Lower lobe of right lung (tissue), 2 donors: ENCODE measurements at places on chromosomes 16 and 17. TPM values are rescaled to one million over a fixed set of nuclear protein-coding genes. Genes with fewer than 3 reads are reported as not detected.

Gene ELOB
- total RNA-seq, result 196 TPM

Gene CDH3
- total RNA-seq, result 3.4 TPM

Gene CLEC3A
- total RNA-seq, result not detected

Gene SCIMP
- 35.5 TPM for total RNA-seq

Gene MGAT5B
- total RNA-seq, result 1.3 TPM

Gene CEP295NL
- 5.5 TPM for total RNA-seq

Gene FAM222B
- 21.7 TPM for total RNA-seq

Gene NPIPA3
- total RNA-seq, result 1.4 TPM

DNA sequence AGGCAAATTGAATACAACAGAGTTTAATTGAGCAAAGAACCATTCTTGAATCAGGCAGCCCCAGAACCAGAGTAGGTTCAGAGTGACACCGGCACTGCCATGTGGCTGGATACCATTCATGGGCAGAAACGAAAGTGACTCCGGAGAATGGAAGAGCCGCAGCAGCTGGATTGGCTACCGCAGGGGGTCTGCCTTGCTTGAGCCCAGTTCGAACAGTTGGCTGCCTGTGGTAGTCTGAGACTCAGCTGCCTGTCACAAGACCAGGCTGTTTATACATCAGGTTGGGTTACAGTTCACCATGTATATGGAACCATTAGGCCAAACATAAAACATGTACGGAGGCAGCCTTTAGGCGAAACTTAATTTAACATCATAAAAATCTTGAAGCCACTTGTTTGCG is 205.2 kb upstream of the CHMP6 start:
- no peaks in the 10 kb centered on the region for H3K36me3 ChIP-seq
- H3K27me3 ChIP-seq, result no peaks in the 10 kb centered on the region
- DNase-seq, result peak; percentile 7
- H3K4me3 ChIP-seq, result no peak overlapping the region
- no peak overlapping the region for H3K27ac ChIP-seq
- peaks cover 47% of the 10 kb centered on the region for H3K4me1 ChIP-seq

- H3K36me3 ChIP-seq, result peaks cover 100% of the 10 kb centered on the region
- H3K27me3 ChIP-seq, result no peaks in the 10 kb centered on the region
- H3K4me1 ChIP-seq, result no peaks in the 10 kb centered on the region
- DNase-seq, result no peak
Measured at GRCh38 chr16:27489906-27490305, 59.8 kb downstream of the GTF3C1 start.

DNA sequence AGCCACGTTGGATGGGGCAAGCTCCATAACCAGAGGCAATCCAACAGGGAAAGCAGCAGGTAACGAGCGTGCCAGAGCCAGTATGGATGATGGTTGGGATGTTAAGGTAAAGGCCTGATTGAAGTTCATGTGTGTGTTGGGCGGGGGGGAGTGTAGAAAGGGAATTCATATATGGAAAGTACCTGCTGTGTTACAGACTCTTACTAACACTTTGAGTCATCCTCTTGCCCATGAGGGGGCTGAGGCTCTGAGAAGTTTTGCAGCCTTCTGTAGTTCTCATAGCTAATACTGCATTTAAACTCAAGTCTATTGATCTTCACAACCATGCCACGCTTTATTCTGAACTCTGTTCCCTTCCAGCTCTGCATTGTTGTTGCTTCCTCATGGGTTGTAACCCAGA is 28.5 kb downstream of the SYCE1L start:
- peaks cover 4% of the 10 kb centered on the region for H3K27me3 ChIP-seq
- H3K27ac ChIP-seq, result no peak overlapping the region
- no peaks in the 10 kb centered on the region for H3K36me3 ChIP-seq
- DNase-seq, result no peak
- H3K4me3 ChIP-seq, result no peak overlapping the region
- no peaks in the 10 kb centered on the region for H3K4me1 ChIP-seq

- peaks cover 75% of the 10 kb centered on the region for H3K4me1 ChIP-seq
- H3K27me3 ChIP-seq, result no peaks in the 10 kb centered on the region
- peak overlapping the region; percentile 81 for H3K27ac ChIP-seq
- H3K36me3 ChIP-seq, result no peaks in the 10 kb centered on the region
Measured at GRCh38 chr17:77125432-77125901, 15.3 kb upstream of the SEC14L1 start.

- H3K27ac ChIP-seq, result peak overlapping the region; percentile 48
- no peaks in the 10 kb centered on the region for H3K27me3 ChIP-seq
- no peaks in the 10 kb centered on the region for H3K36me3 ChIP-seq
- H3K4me1 ChIP-seq, result peaks cover 54% of the 10 kb centered on the region
- no peak for DNase-seq
Measured at GRCh38 chr17:29726715-29727252, 104.1 kb upstream of the CORO6 start.

DNA sequence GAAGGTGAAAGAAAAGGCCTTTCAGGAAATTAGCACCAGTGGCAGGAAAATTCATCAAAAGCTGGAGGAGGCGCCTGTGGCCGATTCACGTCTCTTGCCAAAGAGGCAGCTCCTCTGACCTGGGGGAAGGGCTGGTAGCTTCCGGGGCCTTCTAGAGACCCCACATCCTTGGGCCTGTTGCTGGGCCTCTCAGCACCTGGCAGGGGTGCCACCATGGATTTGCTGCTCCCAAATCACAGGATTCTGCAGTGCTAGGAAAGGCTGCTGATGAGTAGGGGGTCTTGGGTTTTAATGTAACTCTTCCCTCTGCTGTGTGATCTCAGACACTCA is 11.6 kb upstream of the CBFB start:
- H3K27me3 ChIP-seq, result peaks cover 8% of the 10 kb centered on the region
- H3K4me1 ChIP-seq, result peaks cover 17% of the 10 kb centered on the region
- no peak overlapping the region for H3K27ac ChIP-seq
- H3K4me3 ChIP-seq, result no peak overlapping the region
- peak; percentile 17 for DNase-seq

- H3K4me3 ChIP-seq, result no peak overlapping the region
- H3K36me3 ChIP-seq, result no peaks in the 10 kb centered on the region
- H3K27ac ChIP-seq, result no peak overlapping the region
- no peaks in the 10 kb centered on the region for H3K4me1 ChIP-seq
- no peaks in the 10 kb centered on the region for H3K27me3 ChIP-seq
- DNase-seq, result no peak
Measured at GRCh38 chr16:83577078-83577745, 230.6 kb upstream of the HSBP1 start.

- H3K4me3 ChIP-seq, result no peak overlapping the region
- H3K27me3 ChIP-seq, result no peaks in the 10 kb centered on the region
- H3K27ac ChIP-seq, result peak overlapping the region; percentile 77
- DNase-seq, result no peak
- H3K4me1 ChIP-seq, result peaks cover 70% of the 10 kb centered on the region
- no peaks in the 10 kb centered on the region for H3K36me3 ChIP-seq
Measured at GRCh38 chr17:61250335-61250890, 149.2 kb upstream of the TBX2 start.

DNA sequence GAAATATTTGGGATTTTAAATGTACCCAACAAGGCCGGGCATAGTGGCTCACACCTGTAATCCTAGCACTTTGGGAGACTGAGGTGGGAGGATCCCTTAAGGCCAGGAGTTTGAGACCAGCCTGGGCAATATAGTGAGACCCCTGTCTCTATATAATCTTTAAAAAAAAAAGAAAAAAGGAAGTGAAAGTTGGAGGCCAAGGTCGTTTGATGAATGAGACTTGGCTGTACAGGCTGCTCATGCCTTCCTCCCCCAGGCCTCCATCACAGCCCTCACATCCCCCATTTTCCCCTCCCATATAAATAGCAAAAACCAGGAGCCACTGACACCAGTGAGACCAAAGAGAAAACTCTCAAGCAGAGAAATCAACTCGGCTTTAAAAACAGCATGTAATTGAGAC is 3.3 kb upstream of the CA7 start:
- no peak overlapping the region for H3K4me3 ChIP-seq
- H3K36me3 ChIP-seq, result no peaks in the 10 kb centered on the region
- DNase-seq, result no peak
- H3K27me3 ChIP-seq, result peaks cover 29% of the 10 kb centered on the region
- no peak overlapping the region for H3K27ac ChIP-seq

GRCh38 chr17:18156171-18156975 is 27.3 kb upstream of the ALKBH5 start:
- no peaks in the 10 kb centered on the region for H3K27me3 ChIP-seq
- H3K36me3 ChIP-seq, result no peaks in the 10 kb centered on the region
- H3K4me3 ChIP-seq, result no peak overlapping the region
- H3K27ac ChIP-seq, result no peak overlapping the region

DNA sequence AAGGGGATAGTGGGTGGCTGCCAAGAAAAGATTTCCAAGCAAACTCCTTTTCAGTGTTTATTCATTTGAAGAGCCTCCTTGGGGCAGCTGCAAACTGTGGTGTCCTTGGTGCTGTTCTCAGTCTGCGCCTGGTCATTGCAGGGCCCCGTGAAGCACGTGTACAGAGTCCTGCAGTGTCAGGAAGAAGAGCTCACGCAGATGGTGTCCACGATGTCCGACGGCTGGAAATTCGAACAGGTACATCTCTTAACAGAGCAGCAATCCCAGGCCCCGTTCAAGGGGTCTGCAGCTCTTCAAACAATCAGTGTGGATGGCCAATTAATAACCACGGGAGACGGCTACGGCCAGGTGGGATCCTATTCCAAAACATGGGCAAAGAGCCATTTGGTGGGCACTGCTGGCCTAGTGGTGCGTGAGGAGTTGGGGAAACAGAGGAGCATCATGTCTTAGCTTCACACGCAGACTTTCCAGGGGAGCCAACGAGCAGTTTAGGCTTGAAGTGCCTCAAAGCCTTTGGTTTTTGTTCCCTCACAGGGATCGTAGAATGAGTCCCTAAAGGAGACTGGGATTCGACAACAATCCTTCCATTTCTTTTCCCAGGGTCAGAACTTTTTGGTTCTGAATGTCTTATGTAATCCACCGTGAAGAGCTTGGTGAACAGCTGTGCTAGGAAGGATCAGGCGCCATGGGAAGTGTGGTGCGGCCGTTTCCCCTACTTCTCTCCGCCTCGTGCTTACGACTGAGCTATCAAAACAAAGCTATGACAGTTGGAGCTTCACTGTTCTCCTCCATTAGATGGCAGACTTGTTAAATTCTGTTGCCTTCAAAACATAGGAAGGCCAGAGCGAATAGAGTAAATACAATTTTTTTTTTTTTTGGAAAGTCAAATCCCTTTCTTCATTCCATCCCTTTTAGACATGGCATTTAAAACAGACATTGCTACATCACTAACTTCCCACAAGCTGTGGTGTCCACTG is 12.6 kb downstream of the KCTD2 start:
- H3K4me1 ChIP-seq, result peaks cover 14% of the 10 kb centered on the region
- H3K27me3 ChIP-seq, result no peaks in the 10 kb centered on the region
- no peak overlapping the region for H3K4me3 ChIP-seq
- DNase-seq, result no peak

DNA sequence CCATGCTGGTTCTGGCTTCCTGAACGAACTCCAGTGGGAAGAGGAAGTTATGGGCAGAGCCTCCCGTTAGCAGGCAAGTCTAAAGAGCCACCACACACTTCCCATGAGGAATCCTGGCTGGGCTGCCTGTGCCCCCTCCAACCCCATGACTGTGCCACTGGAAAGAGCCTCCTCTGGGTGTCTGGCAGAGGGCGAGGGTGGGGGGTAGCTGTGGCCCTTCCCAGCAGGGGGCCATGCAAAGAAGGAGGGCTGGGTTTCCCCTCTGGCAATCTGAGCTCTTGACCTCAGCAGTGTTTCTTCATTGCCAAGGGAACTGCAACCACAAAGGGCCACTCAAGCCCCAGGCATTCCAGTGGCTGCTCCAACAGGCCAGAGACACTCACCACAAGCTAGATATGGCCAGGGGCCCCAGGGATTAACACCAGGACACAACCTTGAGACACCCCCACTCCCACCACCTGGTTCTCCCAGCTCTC is 1.7 kb upstream of the RRAD start:
- H3K4me3 ChIP-seq, result no peak overlapping the region
- H3K27ac ChIP-seq, result peak overlapping the region; percentile 79
- H3K27me3 ChIP-seq, result peaks cover 13% of the 10 kb centered on the region
- peaks cover 10% of the 10 kb centered on the region for H3K36me3 ChIP-seq

GRCh38 chr17:62595484-62595883 is 32.0 kb upstream of the MRC2 start:
- no peak overlapping the region for H3K4me3 ChIP-seq
- peaks cover 8% of the 10 kb centered on the region for H3K4me1 ChIP-seq
- no peaks in the 10 kb centered on the region for H3K27me3 ChIP-seq
- H3K27ac ChIP-seq, result no peak overlapping the region
- DNase-seq, result no peak

GRCh38 chr17:81019563-81020442 is 15.1 kb upstream of the BAIAP2 start:
- H3K36me3 ChIP-seq, result no peaks in the 10 kb centered on the region
- no peaks in the 10 kb centered on the region for H3K27me3 ChIP-seq
- peaks cover 59% of the 10 kb centered on the region for H3K4me1 ChIP-seq
- peak; percentile 37 for DNase-seq
- no peak overlapping the region for H3K4me3 ChIP-seq

GRCh38 chr17:50636804-50637195 is 2.1 kb downstream of the ABCC3 start:
- DNase-seq, result no peak
- H3K4me1 ChIP-seq, result peaks cover 66% of the 10 kb centered on the region
- no peak overlapping the region for H3K27ac ChIP-seq

- peaks cover 37% of the 10 kb centered on the region for H3K4me1 ChIP-seq
- no peaks in the 10 kb centered on the region for H3K36me3 ChIP-seq
- peaks cover 43% of the 10 kb centered on the region for H3K27me3 ChIP-seq
- H3K4me3 ChIP-seq, result peak overlapping the region; percentile 48
Measured at GRCh38 chr16:2466667-2467527, 4.2 kb upstream of the NTN3 start.

DNA sequence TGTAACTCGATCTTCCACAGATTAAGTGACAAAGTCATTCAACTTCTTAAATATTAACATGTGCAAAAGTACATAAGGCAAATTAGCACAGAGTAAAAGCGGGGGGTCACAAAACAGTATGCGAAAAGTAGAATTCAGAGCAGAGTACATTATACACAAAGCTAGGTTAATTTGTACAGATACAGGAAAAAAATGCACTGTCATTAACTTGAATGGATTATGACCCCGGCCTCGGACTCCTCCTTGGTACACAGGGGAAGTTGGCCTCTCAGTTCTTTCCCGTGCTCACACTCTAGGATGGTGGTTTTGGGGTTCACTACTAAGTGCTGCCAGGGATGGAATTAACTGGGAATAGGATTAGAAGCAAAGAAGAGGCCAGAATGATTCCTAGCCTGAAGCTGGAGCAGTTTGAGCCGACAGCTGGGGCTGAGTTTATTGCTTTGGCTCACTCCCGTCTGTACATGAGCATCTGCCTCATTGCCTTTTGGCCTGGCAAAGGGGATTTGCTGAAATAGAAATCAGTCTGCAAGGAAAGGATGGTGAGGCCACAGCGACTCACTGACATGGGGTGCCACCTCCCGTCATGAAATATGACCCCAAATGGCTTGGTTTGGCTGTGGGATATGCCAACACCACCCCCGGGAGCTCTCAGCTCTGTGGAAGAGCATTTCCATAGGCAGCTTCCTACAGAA is 23.6 kb downstream of the NTN1 start:
- no peaks in the 10 kb centered on the region for H3K36me3 ChIP-seq
- no peak overlapping the region for H3K4me3 ChIP-seq
- no peaks in the 10 kb centered on the region for H3K27me3 ChIP-seq
- no peak overlapping the region for H3K27ac ChIP-seq
- no peak for DNase-seq

GRCh38 chr17:51914577-51914976 is 243.9 kb downstream of the CA10 start:
- no peaks in the 10 kb centered on the region for H3K4me1 ChIP-seq
- no peaks in the 10 kb centered on the region for H3K27me3 ChIP-seq
- H3K27ac ChIP-seq, result no peak overlapping the region
- H3K36me3 ChIP-seq, result no peaks in the 10 kb centered on the region
